Fibroblast of lung (primary cell): ENCODE measurements at places on chromosomes 2 and 18.

GRCh38 chr2:191056228-191056627 lies 42.3 kb upstream of the STAT1 start:
- DNase-seq = no peak

DNA sequence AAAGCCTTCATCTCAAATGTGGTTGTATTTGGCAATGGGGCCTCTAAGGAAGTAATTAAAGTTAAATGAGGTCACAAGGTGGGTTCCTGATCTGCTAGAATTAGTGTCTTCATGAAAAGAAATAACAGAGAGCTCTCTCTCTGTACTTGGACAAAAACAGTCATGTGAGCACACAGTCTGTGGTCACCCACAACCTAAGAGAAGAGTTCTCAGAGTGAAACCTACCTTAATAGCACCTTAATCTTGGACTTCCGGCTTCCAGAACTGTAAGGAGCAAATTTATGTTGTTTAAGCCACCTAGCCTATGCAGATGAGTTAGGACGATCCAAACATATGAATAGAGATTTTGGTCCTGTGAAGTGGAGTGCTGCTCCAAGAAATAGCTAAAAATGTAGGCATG lies 758.9 kb downstream of the LRRTM4 start:
- no peak for DNase-seq

DNA sequence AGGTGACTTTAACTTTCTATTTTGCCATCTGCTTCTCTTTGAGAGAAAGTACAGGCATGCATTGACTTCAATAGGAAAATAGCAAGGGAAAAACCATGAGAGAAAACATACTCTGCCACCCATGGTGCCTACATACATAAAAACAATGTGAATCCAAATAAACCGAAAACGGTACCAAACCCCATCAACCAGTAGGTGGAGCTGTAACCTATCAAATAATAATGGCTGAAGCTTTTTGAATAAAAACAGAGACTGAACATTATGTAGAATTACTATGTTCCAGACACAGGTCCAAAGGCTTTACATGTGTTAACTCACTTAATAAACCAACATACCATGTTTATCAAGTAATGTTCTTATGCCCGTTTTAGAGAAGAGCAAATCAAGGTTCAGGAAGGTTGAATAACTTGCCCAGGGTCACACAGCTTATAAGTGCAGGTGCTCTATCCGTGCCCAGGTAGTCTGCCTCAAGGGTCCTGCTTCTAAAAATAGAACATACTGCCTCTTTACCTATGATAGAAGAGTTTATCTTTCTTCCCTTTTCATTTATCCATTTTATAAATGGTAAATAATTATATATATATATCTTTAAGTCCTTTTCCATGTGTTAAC lies 293.9 kb upstream of the SYT4 start:
- peak; percentile 67 for DNase-seq

DNA sequence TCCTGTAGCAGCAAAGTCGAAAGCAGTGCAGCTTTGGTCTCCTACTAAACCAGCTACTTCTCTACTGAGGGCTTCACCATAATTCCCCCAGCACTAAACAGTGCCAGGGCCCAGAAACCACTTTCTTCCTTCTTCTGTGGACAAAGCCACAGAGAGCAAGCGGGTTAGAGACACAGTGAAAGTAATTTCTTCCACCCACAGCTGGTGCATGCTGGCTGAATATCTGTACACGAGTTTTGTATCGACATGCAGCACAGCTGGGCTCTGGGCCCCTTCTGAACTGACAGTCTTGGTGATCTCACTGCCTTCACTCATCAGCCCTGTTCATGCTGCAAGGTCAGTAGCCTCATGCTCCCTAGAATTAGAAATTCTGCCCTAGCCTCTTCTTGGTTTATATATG lies 74.0 kb upstream of the SULT1C3 start:
- DNase-seq = no peak

DNA sequence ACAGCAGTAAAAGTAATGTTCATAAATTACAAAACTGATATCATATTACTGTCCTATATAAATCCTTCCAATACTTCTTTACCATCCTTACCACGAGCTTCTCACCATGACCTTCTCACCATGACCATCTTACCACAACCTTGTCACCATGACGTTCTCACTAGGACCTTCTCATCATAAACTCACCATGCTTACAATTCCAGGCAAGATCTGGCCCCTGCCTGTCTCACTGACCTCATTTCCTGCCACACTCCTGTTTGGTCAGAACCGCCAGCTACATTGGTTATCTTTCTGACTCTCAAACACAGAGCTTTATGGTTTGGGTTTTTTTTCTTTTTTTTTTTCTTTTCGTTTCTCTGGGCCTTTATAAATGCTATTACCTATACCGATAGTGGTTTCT lies 827.6 kb downstream of the RNF144A start:
- DNase-seq = no peak

- DNase-seq = no peak
These were observed 121.8 kb upstream of the FN1 start for GRCh38 chr2:215557701-215558100.

GRCh38 chr2:144131042-144131441 lies 388.9 kb downstream of the ZEB2 start:
- peak; percentile 72 for DNase-seq

- no peak for DNase-seq
These were observed 1.7 kb upstream of the QPCT start for GRCh38 chr2:37342591-37343220.
